ENCODE measurements at places on chromosomes 3 and 15.

DNA sequence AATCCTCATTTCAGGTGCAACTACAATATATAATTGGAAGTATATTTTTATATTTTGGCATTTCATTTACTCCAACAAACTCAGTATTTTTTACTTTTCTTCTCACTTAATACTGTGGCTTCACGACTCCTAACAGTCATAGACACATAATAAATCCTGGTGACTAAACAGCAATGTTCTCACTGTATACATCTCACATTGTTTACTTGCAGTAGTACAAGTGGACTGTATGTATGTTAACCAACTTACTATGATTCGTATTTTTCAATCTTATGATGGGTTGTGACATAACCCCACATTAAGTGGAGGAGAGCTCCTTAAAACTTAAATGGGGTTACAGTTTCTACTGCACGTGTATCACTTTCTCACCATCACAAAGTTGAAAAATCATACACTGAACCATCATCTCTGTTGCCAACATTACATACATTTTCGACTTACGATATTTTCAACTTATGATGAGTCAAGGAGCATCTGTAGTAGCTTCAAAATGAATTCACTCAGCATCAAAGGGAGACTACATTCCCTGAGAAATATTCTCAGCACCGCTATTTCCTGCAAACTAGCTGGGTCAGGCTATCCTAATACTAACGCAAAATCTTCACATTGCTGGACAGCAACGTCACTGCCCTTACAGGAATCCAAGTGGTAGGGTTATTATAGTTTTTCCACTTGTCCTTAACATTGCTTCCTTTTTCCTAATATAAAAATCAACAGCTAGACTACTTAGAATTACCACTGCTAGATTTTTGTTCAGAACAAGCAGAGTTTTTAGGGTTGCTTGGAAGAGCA, 7.3 kb downstream of the ADAM10 start:
- no peak for DNase-seq

DNA sequence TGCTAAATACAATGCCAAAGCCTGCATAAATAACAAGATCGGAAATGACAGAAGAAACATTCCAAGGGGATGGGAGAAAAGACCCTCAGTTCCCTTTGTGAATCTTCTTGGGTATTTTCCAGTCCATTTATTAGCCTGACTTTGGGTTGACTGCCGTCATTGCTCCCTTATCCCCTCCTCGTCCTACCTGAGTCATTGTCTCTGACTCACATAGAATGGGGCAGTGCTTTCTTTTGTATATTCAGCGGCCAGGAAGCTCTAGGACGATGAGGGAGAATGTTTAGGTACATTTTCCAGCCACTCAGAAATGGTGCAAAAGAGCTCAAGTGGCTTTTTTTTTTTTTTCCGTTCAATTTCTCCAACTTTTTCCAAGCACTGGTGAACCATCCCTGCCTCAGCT, 71.6 kb downstream of the KAT2B start:
- DNase-seq, result no peak

DNA sequence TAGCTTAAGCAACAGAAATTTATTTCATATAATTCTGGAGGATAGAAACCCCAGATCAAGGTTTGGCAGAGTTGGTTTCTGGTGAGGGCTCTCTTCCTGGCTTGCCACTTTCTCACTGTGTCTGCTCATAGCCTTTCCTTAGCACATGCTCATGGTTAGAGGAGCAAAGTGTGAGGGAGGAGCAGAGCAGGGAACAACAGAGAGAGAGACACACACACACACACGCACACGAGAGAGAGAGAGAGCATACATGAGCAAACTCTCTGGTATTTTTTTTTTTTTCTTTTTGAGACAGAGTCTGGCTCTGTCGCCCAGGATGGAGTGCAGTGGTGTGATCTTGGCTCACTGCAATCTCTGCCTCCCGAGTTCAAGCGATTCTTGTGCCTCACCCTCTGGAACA, 36.8 kb upstream of the ZDHHC23 start:
- DNase-seq, result no peak

GRCh38 chr3:195208183-195208582, 62.8 kb downstream of the XXYLT1 start:
- DNase-seq, result no peak

DNA sequence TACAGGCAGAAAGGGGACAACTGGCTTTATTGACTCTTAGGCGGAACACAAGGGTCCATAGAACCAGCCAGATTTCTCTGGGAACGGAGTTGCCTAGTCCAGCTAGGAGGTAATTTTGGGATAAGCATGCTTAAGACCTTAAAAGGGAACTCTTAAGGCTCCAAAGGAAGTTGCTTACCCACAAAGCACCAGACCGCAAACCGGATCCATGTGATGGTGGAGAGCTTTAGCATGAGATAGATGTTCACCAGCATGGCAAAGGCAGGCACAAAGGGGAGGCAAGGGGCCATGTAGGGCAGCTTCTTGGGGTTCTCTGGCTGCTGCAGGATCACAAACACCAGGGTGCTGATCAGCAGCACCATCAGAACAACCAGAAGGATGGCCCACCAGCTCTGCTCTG, 61.4 kb downstream of the CLDN11 start:
- DNase-seq, result no peak

DNA sequence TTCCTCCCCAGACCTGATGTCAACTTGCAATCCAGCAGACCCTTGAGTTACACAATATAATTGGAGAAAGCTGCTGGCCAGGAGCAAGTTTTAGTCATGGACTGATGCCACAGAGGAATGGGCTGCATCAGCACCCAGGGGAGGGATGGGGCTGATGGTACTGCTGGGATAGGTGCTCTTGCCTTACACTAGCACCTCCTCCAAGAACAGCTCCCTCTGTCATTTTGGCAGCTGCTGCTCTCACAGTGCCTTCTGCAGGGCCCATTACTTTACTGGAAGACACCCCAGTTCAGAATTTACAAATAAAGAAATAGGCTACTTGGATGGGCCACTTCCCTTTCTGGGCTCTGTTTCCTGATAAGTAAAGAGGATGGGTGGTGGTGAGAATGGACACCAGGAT, 85.3 kb upstream of the RORA start:
- no peak for DNase-seq

DNA sequence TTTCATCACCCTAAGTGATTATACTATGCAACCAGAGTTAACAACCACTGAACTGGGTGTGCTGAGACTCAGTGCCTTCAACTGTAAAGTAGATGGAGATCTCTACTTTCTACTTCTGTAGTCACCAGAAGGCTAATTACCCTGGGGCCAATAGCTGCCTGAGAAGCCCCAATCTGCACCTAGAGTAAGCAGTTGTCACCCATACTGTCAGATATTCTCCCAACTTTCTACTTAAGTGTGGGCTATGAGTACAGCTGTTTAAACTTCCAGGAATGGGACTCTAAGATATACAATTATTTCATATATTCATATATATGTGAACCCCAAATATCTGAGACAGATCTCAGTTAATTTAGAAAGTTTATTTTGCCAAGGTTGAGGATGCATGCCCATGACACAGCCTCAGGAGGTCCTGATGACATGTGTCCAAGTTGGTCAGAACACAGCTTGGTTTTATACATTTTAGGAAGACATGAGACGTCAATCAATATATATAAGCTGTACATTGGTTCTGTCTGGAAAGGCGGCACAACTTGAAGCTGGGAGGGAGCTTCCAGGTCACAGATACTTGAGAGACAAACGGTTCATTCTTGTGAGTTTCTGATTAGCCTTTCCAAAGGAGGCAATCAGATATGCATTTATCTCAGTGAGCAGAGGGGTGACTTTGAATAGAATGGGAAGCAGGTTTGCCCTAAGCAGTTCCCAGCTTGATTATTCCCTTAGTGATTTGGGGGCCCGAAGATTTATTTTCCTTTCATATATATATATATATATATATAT, 41.9 kb downstream of the CCNL1 start:
- no peak for DNase-seq

DNA sequence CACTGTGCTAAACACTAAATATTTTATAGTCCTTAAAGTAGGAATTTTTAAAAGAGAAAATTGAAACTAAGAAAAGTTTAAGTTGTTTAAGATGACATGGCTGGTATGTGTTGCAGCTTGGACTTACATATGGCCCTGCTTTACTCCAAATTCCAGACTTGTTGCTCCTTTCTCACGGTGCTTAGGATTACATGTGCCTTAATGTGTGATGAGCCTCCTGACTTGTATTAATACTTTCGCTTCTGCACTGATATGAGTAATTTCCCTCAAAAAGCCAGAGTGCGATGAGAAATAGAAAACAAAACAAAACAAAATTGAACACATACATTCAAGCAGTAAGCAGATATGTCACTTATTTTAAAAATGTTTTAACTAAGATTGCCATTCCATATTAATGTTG, 250.2 kb downstream of the VGLL3 start:
- DNase-seq, result no peak

DNA sequence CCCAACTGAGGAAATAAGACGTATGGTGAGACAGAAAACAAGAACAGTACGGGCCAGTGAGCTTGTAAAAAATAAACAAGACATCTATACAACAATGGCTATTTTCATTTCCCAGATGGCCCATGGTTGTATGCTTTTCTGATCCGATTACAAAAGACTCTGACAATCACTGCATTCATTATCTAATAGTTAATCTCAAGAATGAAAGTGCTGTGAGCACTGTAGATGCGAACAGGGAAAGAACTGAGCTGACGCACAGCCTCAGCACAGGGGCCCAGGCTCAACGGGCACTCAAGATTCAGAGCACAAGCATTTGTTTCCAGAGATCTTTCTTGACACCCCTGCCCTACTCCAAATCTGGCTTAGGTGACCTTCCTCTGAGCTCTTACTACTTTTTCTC, 6.9 kb downstream of the MTMR10 start:
- DNase-seq, result no peak

GRCh38 chr3:194571491-194572142, 61.6 kb downstream of the TMEM44 start:
- DNase-seq, result no peak

- peak; percentile 9 for DNase-seq
Measured at GRCh38 chr3:152508705-152509104, 240.0 kb downstream of the MBNL1 start.

DNA sequence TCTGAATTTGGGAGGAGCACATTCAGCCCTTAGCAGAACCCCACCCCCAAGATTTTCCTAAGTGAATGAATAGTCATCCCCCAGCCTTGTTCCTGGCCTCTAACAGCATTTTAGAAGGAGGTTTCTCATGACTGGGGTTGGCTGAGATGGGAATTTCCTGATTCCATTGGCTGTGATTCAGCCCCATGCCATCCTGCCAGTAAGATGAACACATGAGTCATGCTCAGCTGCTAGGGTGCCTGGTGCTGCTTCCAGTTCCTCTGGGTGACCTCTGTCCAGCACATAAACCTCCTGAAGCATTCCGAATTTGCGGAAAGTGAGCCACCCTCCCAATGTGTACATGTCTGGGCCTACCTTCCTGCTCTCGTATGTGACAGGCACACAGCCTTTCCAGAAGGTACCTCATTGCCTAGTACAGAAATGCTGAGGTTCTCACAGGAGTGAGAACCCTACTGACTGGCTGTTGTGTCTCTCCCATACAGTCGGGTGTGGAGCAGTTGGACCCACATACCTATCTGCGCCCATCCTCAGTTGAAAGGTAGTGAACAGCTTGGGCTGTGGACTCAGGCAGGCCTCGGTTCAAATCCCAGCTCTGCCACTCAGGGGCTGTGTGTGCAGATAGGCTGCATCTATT, 91.7 kb downstream of the APBA2 start:
- DNase-seq, result peak; percentile 87

DNA sequence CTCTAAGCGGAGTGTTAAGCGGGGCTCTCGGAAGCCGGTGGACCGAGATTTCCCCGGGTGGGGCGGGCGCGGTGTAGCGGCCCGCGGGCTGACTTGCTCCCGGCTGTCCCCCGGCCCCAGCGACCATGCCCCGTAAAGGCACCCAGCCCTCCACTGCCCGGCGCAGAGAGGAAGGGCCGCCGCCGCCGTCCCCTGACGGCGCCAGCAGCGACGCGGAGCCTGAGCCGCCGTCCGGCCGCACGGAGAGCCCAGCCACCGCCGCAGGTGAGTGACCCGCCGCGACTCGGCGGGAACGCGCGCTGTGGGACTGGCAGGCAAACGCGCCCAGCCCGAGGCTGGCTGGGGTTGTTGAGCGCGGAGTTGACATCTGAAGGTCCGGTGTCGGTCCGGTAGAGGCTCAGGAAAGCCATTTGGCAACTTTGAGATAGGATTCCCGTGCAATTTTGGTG, 1.3 kb downstream of the SMC4 start:
- DNase-seq, result no peak

GRCh38 chr15:90597577-90597976, 67.9 kb downstream of the CRTC3 start:
- DNase-seq, result no peak

- no peak for DNase-seq
Measured at GRCh38 chr15:100058458-100058857, 283.3 kb downstream of the ADAMTS17 start.

DNA sequence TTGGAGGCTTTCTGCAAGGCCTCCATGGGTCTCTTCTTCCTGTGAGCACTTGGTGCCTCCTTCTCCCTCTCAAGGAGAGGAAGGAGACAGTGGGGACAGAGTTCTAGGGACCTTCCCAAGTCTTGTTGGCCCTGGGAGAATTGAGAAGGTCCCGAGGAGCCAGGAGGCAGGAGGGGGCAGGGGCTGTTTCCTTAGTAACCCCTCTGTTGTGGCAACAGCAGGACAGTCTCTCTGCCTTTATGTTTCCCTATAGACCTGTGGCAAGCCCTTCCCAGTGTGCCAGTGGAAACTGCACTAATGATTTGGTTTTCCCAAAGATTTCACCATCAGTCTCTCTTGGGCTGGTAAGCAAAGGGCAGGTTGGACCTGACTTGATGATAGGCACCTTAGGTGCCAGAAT, 87.8 kb upstream of the GALNT15 start:
- DNase-seq, result no peak

DNA sequence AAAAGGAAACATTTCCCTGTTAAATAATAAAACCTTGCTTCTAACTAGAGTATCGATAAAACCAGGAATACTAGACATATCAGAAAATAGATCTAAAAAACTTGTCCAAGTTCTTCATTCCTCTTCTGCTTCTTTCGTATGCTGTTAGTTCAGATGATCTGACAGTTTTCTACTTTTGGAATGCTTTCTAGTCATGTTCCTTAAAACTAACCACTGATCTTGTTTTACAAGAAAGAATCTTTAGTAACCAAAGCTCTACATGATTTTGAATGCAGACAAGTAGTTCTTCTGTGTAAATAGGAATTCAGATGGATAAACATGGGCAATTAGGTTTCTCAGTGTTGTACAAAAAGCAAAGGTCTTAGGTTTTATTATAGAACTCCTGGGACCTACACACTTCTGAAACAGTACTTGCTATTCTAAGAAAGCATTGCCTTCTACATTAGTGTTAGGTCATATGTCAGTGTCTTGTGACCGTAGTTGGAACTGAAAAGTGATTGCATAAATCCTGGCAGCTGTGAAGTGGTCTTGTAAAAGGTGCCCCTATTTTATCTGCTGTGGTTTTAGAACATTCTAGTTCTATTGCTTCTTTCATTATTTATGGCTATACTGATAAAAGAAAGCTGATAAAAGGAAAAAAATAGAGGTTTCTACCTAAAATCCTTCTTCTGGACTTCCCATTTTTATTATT, 40.7 kb downstream of the SNRK start:
- DNase-seq, result no peak

GRCh38 chr15:82045179-82045891, 483 bp downstream of the MEX3B start:
- no peak for DNase-seq

Data from glomerular endothelial cell (primary cell).